ENCODE measurements at places on chromosomes 1 and 21.
A peak's percentile ranks its signal among the peaks of the same experiment; 100 is the strongest.

DNA sequence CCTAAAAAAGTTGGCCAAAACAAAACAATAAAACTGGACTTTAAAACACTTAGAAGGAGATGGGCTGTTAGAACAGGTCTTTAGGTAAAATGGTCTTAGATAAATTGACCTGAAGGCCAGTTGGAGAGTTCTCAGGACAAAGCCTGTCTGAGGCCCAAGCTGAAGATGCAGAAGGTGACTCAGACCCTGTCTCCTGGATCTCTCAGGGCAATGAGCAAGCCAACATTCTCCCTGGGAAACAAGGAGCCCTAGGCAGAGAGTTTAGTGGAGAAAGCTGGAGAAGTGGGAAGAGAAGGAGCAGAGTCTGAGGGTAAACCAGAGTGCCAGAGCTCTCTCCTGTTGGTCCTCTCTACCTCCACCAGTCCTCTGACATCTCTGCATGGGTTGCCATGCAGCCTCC lies 70.1 kb downstream of the FCRL5 start:
- no peak for DNase-seq

DNA sequence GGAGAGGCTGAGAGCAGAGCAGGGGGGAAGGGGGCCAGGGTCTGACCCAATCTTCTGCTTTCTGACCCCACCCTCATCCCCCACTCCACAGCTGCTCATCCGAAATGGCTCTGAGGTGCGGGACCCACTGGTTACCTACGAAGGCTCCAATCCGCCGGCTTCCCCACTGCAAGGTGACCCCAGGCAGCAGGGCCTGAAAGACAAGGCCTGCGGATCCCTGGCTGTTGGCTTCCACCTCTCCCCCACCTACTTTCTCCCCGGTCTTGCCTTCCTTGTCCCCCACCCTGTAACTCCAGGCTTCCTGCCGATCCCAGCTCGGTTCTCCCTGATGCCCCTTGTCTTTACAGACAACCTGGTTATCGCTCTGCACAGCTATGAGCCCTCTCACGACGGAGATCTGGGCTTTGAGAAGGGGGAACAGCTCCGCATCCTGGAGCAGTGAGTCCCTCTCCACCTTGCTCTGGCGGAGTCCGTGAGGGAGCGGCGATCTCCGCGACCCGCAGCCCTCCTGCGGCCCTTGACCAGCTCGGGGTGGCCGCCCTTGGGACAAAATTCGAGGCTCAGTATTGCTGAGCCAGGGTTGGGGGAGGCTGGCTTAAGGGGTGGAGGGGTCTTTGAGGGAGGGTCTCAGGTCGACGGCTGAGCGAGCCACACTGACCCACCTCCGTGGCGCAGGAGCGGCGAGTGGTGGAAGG lies 17.1 kb upstream of the HDAC1 start:
- no peak for DNase-seq

- DNase-seq = no peak
These were observed 234.6 kb upstream of the LYPLAL1 start for GRCh38 chr1:218939095-218939494.

DNA sequence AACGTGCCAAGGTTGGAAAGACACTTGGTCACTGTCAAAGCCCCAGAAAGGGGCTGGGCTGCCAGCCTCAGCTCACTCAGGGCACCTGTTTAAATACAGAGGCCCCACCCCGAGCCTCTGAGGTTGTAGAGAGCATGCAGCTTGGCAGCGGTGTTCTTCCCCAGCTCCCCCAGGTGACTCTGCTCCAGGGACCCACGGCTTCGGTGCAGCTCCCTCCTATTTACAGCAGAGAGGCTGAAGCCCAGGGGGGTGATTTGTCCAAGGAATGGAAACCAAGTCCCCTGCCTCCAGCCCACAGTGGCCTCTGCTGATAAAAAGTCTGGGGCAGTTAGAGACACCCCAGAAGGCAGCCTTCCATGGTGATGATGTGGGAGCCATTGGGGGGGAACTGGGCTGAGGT lies 9.1 kb upstream of the C1QA start:
- DNase-seq = no peak

- no peak for DNase-seq
These were observed 14.0 kb downstream of the NRIP1 start for GRCh38 chr21:15050568-15051377.

DNA sequence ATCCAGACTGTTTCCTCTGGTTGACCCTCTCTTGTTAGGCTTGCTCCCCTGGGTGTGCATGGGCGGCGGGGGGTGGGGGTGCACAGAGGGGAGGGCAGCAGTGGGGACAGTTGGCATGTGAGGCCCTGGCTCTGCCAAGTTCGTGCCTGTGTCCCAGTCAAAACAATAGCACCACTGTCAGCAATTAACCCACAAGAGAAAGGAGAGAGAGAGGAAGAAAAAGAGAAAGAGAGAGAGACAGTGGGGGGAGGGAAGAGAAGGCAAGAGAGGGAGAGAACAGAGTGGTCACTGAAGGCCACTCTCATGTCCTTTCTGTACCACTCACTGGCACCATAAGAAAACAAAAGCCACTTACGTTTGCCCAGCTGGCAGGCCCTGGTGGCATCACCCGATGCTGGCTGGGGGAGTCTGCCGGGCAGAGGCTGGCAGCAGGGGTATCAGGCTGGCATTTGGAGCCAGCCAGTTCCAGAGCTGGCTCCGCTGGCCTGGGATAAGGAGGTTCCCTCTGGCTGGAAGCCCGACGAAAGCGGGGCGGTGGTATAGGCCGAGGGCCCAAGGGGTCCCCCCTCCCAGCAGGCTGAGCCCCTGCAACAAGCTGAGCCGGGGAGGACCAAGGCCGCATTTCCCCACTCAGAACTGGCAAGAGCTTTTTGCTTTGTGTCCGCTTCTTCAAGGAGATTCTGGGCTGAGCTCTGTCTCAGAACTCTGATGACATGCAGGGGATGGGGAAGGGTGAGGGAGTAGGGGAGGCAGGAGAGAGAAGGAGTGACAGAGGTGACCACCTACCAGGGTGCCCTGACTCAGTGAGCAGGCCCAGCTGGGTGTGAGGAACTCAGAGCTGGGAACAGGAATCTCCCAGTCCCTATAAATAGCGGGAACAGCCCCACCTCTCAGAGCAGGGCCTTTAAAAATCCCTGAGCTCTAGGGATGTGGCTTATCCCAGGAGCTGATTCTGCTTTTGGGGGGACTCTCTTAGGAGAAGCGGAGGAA lies 27.9 kb downstream of the PIK3C2B start:
- DNase-seq = no peak

GRCh38 chr1:150576367-150576711 lies 3.1 kb downstream of the MCL1 start:
- DNase-seq = no peak

- DNase-seq = no peak
These were observed 97.5 kb downstream of the RGS2 start for GRCh38 chr1:192906334-192906733.

DNA sequence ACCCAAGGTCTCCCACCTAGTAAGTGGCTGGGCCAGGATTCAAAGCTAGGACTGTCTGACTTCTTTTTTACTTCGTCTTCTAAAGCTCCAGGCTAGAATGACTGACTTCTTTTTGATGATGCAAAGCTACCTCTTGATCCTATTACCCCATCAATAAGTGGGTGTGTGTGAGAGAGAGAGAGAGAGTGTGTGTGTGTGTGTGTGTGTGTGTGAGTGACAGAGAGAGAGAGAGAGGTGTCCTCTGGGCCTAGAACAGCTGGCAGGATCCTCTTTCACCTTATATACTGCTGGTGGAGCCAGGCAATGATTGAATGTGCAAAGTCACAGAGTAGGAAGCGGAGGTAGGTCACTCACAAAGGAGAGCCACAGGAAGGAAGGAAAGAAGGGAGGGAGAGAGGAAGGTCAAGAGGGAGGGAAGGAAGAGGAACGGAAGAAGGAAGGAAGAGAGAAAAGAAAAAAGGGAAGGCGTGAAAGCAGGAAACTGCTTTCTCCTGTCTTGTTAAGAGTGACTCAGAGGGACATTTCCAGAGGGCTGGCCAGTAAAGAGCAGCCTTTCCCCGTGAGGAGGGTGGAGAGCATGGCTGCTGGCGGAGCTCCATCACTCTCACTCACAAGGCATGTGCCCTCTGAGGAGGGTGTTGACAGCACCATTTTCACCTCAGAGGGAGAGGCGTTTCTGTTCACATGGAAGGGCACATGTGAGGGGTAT lies 68.9 kb downstream of the CDC7 start:
- no peak for DNase-seq

DNA sequence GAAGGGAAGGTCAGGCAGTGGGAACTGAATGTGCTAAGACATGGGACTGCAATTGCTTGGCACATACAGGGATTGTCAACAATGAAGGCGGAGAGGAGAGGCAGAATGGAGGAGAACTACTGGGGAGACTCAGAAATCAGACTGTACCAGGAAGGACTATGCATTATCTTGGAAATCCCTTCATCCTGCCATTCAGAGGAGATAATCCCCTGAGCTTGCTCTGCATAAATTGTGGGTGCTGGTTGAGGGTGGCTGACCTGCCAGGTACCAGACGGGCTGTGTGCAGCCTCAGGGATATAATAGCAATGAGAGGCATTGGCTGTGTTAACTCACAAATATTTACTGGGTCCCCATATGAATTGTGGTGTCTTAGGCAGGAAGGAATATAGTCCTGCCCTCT lies 5.0 kb upstream of the TRABD2B start:
- DNase-seq = no peak

GRCh38 chr1:166977951-166978350 lies 2.6 kb upstream of the ILDR2 start:
- DNase-seq = no peak

DNA sequence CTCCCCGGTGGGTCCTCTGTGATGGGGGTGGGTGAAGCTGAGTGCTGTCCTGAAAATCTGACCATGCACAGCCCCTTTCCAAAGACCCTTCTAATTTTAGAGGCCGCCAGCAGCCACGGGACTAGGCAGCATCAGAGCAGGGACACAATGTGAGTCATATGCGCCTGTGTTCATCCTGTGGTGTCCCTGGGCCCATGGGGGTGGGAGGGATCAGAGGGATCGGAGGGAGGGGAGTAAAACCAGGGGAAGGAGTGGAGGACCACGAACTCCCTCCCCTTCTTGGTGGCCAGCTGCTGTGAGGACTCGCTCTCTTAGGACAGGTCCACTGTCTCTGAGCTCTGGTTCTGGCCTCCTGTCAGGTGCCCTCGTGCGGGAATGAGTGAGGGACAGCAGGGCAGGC lies 61.5 kb downstream of the ADARB1 start:
- no peak for DNase-seq

GRCh38 chr1:70504176-70504820 lies 93.2 kb downstream of the CTH start:
- peak; percentile 17 for DNase-seq

GRCh38 chr1:206788487-206789050 lies 16.3 kb upstream of the IL10 start:
- DNase-seq = no peak

DNA sequence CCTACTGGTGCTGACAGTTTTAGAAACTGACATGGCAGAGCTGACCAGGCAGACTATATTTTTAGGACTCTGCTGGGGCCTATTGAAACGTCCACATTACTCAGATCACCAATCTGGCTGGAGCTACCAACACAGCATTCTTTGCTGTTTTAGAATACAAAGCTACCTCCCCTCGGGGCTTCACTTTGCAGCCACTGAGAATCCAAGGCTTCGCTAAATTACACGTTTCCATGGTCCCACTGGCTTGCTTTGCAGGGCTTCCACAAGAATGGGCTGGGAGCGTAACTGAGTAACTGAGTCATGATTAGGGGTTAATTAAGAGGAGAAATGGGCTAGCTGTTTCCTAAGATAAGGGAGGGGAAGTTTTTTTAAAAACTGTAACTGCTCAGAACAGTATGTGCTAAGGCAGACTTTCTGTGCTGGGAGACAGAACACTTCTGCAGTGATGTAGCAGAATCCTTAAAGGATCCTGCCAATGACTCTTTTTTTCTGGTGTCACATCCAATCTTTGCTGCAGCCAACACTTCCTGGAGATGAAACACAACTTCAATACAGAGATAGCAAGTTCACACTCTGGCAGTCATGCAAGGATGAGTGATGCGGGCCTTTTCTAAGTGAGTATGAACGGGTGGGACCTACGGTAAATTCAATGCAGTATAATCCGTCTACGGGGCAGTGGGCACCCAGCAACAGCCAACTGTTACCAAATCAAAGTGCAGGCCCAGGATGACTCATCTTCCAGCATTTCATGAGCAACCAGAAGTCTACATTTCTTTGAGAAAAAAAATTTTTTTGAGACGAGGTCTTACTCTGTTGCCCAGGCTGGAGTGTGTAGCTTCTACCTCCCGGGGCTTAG lies 21.5 kb downstream of the NDUFS5 start:
- DNase-seq = no peak

DNA sequence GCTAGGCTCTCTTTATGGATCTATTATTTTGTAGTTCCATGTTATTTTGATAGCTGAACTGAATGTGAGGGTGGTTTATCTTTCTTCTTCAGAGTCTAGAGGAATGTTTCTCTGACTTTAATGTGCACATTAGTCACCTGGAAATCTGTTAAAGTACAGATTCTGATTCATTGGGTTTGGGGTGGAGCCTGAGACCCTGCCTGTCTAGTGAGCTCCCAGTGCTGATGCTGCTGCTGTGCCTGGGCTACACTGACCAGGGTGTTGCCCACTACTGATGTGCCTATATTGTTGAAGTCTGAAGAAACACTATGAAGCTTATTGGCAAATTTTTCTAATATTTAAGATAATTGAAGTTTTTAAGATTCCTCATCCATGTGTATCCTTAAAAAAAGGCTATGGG lies 35.9 kb downstream of the CD46 start:
- no peak for DNase-seq

DNA sequence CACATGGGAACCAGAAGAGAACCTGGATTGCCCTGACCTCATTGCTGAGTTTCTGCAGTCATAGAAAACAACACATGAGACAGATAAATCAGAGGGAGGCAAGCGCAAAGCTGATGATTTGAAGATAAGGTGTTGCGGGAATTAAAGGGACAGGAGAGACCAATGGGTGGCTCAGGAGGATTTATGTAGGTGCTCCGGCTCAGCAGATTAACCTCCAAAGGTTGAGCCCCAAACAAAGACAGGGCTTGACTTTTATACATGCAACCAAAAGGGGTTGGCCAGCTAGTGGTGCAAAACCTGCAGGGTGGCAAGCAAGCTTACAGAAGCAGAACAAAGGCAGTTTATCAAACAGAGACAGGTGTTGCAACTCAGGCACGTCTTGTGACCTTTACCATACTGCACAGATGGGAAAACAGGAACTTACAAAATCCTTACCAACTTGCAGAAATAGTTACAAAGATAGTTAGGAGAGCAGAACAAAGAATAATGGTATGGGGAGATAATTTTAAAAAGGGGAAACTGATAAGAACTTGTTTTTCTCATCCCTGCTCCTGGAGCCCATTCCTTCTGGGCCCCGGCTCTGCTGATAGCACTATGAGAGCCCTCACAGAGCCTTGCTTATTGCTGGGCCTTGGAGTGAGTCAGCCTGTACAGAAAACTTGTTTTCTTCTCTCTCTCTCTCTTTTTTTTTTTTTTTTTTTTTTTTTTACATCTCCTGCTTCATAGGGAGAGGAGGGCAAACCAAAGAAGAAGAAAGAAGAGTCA lies 93.6 kb downstream of the SNRPE start:
- no peak for DNase-seq

DNA sequence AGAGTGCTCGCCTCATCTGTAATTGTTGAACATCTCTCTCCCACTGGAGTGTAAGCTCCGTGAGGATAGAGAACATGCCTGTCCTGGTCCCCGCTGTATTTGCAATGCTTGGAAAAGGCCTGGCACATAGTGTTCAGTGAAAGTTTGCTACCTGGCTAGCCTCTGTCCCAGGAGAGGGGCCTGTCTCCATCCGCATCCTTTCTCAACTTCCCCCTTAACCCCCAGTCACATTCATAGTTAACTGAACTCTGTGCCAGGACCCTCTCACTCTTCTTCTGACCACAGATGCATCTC lies 15.2 kb downstream of the SPOCD1 start:
- no peak for DNase-seq

All from stimulated activated CD8-positive, alpha-beta memory T cell treated with anti-CD3 and anti-CD28 coated beads, Interleukin-7, amount 100 ng/mL, for 48 hours (primary cell).